LoVo (cell line): ENCODE measurements at places on chromosomes 12 and 14.

DNA sequence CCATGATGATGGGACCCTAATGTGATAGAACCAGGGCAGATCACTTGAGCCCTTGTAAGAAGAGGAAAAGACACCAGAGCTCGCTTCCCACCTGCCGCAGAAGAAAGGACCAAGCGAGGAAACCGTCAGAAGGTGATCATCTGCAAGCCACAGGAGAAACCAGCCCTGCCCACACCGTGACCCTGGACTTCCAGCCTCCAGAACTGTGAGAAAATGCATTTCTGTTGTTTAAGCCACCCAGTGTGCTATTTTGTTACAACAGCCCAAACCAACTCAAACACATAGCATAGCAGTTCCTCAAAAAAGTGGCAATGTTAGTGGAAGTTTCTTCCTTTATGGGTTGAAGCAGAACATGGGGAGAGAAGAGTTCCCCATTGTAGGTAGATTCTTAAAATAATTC, 107.9 kb upstream of the BCL2L14 start:
- DNase-seq, result no peak

GRCh38 chr12:118649765-118650585, 273.6 kb downstream of the SUDS3 start:
- no peak for DNase-seq

DNA sequence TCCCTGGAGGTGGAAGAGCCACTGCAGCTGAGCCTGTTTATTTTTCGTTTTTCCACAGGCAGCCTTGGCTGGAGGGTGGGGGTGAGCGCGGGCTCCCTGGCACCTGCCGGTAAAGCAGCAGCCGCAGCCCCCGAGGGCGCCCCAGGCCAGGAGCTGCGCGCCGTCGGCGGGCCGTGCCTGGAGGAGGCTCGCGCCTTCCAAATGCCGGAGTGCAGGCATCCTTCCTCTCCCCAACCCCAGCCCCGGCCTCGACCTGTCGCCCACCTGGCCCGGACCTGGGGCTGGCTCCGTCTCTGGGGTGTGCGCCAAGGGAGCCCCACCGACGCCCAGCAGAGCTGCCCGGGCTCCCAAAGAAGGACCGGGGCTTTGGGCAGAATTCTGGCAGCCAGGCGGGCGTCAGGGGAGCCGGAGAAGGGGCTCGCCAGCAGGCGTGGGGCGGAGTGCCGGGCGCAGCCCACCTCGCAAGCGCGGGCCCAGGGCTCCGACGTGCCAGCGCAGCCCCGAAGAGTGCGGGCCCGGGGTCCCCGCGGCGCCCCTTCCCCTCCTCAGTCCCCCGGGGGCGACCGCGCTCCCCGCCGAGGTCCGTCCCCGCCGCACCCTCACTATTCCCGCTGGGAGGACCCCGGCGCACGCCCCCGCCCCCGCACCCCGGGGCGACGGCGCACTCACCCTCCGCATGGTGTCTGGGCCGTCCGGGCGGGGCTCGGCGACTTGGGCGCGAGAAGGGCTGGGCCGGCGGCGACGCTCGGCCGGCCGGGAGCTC, 130.3 kb downstream of the NDUFA12 start:
- DNase-seq, result peak; percentile 68

- peak; percentile 51 for DNase-seq
Observed at GRCh38 chr14:32939254-32940065, 781 bp downstream of the NPAS3 start.

DNA sequence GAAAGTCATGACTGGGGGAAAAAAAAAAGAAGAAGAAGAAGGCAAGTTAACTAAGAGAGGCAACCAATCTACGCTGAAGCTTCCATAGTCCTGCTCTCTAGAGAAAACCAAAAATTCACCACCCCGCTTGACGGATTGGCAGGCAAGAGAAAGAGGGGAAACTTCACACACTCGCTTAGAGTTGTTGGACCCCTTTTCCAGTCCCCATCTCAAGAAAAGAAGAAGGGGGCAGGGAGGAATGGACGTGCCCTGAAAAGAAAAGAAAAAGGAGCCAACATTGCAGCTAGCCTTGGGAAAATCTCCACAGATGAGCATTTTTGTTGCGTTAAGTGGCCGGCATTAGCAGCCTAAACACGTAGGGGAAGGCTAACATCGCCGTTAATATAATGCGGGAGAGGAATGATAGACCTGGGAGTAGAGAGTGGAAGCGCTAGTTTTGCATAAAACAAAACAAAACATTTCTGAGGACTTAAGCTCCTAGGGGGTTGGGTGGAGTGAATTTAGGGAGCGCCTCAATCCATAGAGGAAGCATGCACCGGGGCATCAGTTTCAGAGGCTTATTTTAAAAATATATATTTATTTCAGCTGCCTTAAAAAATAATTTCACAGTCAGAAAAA, 11.3 kb upstream of the FOXG1 start:
- DNase-seq, result no peak

GRCh38 chr12:60419986-60420385, 824.2 kb downstream of the SLC16A7 start:
- no peak for DNase-seq

DNA sequence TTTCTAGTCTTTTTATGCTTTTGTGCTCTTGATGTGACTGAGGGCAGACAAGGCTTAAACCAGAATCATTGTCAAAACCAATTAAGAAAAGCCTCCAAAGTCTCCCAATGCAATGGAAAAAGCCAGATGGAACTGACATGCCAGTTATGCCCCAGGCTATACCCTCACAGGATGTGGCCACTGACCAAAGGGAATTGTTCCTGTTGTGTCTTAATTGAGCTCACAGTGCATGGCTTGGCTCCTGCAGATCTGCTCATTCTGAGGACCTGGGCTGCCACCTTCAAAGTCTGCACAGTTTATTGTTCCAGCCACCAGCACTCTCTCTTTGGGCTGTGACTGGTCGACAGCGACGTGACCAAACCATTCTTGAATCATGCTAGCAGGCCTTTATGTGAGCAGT, 17.1 kb upstream of the BICD1 start:
- no peak for DNase-seq

DNA sequence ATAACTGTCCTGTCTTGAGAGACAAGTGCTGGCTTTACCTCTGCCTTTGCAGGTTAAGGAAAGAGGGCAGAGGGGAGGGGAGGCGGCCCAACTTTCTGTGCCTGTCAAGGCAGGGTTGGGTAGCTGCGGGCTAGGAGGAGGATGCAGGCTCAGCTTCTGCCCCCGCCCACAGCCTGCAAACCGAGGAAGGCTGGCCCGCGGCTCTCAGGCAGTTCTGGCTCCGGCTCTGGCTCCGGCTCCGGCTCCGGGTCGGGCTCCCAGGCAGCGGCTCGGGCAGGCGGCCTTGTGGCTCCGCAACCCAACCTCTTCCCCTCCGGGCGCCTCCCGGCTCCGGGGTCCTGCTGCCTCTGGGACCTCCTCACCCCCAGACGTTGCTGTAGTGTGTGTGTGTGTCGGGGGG, 92.9 kb downstream of the TMEM30B start:
- DNase-seq, result no peak

GRCh38 chr12:55619354-55620138, 17.1 kb upstream of the OR10P1 start:
- peak; percentile 91 for DNase-seq

DNA sequence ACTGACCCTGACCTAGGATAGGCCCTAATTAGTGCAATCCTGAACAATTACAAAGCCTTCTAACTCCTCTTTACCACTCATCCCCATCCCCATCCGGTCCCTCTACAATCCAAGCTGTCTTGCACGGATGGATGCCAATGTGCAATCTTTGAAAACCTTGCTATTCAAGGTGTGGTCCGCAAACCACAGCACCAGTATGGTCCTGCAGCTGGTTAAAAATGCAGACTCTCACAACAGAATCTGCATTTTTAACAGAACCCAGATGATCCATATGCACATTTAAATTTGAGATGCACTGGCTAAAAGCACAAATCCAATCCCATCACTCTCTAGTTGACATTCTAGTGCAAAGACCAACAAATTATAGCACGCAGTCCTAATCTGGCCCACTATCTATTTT, 230.6 kb upstream of the KRR1 start:
- DNase-seq, result no peak

- DNase-seq, result no peak
Observed at GRCh38 chr12:49340095-49340870, 3.3 kb upstream of the C1QL4 start.

GRCh38 chr14:35046751-35047536, 872 bp downstream of the FAM177A1 start:
- peak; percentile 62 for DNase-seq

- DNase-seq, result no peak
Observed at GRCh38 chr14:53549956-53550355, 396.8 kb upstream of the DDHD1 start.

GRCh38 chr12:119802472-119802871, 74.6 kb downstream of the CIT start:
- no peak for DNase-seq

DNA sequence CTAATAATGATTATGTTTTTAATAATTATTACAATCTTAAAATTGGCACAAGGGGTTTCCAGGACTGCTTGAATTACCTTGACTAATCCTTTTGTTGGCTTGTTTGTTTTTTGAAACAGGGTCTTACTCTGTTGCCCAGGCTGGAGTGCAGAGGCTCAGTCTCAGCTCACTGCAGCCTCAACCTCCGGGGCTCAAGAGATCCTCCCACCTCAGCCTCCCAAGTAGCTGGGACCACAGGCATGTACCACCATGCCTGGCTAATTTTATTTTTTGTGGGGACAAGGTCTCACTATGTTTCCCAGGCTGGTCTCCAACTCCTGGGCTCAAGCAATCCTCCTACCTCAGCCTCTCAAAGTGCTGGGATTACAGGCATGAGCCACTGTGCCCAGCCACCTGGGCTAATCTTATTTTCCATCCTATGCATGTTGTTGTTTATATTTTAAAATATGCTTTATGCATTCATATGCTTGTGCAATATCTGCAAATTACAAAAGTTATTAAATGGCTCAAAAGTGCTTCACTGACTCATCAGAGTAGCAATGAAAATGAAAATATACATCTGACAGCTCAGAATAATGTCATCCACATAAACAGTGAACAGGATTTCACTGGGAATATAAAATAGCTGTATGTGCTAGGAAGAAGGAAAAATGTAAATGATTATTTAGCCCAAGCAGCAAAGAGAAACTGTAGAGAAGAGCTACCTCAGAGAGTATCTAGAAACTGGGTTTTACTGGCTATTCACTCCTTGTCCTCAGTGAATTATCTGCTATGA, 24.8 kb upstream of the PLEKHG6 start:
- DNase-seq, result no peak

DNA sequence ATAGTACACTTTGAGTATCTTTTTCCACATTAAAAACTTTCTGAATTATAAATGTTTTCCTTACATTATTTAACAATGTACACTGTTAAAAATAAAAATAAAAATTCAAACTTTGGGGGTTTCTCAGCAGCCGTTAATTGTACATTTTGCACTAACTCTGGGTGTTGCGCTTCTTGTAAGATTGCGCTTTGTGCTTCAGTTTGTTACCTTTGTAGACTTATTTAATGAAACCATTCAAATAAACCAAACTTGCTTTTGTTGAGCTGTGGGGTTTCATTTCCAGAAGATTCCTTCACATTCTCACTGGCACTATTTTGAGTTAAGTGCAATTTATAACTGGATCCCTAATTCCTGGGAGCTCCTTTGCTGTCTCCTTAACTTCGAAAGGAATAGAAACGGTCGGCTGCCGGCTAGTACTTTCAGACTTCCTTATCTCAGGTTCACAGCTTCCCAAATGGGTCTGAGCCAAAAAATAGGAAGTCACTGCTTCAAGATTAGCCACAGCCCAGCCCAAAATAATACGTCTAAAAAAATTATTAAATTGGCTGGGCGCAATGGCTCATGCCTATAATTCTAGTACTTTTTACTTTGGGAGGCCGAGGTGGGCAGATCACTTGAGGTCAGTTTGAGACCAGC, 38.2 kb downstream of the RAD52 start:
- DNase-seq, result no peak

- no peak for DNase-seq
Observed at GRCh38 chr14:70696026-70696425, 54.3 kb downstream of the TTC9 start.

DNA sequence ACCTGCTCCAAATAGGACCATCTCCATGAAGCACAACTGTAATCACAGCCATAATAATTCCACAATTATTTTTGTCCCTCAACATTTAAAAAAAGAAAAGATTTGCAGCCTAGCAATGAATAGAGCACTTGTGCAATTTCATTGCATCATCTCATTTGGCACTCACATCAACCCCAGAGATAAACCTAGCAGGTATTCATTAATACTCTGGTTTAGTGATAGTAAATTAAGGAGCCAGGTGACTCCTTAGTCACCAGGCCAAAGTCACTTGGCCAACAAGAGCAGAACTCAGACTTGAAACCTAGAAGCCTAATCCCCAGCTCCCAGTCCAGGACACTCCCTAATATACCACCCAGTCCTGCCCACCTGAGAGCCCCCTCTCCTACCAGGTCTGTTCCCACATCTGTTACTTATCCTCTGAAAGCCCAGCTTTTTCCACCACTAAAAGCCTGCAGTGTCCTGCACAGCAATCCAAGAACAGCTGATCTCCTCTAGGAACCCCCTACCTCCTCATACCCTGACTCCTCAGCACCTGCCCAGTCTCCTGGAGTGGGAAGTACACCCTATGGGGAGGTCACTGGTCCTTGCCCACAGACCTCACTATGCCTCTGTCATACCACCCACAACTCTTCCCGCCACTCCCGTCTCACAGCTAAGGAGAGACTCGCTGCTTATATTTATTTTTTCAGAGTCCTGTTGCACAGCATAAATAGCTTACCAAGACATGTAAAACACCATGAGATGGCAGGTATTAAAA, 22.1 kb downstream of the OR10P1 start:
- no peak for DNase-seq

DNA sequence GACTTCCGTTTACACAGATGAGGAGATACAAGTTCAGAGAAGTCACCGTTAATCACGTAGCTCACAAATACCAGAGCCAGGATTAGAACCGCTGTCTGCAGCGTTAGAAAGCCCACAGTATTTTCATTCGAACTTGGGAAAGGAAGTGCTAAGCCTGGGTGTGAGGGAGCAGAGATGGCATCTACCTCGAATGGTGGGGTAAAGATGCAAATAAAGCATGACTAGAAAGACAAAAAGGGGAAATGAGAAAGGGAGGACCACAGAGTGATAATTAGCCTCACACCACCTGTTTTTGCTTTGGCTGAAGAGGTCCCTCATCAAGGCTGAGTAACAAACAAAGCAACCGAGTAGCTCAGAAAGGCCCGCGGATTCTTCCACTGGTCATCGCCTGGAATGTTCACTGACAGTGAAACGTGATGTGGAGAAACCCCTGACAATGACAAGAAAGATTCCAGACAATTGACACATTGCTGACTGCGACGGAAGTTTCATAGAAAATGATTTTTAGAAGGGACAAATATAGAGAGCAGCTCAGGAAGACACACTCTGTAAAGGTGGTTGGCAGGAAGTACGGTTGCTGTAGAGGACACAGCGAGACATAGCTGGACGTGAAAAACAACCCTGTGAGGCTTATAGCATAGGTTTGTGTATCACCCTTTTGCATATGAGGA, 31.5 kb upstream of the BHLHE41 start:
- no peak for DNase-seq

DNA sequence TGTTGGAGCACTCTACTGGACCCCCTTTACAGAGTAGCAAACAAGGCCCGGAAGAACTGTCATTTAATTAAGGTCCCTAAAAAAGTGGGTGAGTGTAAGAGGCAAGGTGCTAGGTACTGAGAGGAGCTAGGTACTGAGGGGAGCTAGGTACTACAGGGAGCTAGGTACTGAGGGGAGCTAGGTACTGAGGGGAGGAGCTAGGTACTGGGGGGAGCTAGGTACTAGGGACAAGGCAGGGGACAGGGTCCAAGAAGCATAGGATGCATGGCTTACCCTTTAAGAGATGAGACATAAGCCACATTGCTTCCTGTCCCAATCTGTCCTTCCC, 4.9 kb downstream of the KRT5 start:
- DNase-seq, result no peak

- no peak for DNase-seq
Observed at GRCh38 chr12:64918801-64919200, 94.4 kb downstream of the TBC1D30 start.
